ENCODE measurements at places on chromosomes 4 and X.

GRCh38 chr4:88037447-88037846 lies 30.0 kb downstream of the PKD2 start:
- no peak for DNase-seq

- DNase-seq: no peak
These were observed 109.0 kb downstream of the ZNF518B start for GRCh38 chr4:10348241-10348640.

- DNase-seq: no peak
These were observed 59.7 kb downstream of the NBDY start for GRCh38 chrX:56788717-56789122.

- no peak for DNase-seq
These were observed 364.9 kb downstream of the UNC5C start for GRCh38 chr4:95183656-95184408.

DNA sequence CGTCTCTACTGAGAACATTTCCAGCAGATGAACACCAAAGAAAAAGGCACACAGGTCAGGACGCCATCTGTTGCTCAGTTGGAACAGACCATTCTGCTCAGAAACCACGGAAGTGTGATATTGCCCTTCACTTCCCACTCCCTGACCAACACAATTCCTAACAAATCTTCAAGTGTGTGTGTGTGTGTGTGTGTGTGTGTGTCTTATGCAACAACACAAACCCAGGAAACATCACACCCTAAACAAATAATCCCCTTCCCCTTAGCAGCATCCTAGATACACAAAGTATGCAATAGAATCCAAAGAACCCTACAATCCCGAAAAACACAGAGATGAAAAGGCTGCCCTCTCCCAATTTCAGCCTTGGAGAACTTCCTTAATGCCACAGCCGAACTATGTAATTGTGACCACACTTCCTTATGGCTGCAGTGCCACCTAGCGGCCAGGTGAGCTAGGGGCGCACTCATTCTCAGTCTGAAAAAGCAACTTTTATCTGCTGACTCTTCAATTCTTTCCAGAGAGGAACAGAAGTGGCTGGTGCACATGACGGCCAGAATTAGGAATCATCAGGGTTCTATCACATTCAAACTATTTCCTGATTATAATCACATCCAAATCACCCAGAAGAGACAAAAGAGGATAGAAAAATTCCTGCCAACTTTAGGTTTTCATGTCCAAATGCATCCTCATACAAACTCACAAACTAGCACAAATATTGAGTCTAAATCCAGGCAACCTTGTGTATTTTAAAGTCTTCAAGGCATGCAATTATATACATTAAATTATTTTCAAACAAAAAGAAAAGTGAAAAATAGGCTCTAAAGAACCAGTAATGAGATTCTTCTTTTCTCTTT lies 164.9 kb downstream of the DHX15 start:
- DNase-seq: peak; percentile 90

DNA sequence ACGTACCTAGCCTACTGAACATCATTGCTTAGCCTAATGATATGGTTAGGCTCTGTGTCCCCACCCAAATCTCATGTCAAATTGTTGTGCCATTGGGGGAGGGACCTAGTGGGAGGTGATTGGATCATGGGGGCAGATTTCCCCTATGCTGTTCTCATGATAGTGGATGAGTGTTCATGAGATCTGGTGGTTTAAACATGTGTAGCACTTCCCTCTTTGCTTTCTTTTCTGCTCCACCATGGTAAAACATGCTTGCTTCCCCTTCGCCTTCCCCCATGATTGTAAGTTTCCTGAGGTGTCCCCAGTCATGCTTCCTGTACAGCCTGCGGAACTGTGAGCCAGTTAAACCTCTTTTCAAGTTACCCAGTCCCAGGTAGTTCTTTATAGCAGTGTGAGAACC lies 102.6 kb downstream of the RAPGEF2 start:
- no peak for DNase-seq

DNA sequence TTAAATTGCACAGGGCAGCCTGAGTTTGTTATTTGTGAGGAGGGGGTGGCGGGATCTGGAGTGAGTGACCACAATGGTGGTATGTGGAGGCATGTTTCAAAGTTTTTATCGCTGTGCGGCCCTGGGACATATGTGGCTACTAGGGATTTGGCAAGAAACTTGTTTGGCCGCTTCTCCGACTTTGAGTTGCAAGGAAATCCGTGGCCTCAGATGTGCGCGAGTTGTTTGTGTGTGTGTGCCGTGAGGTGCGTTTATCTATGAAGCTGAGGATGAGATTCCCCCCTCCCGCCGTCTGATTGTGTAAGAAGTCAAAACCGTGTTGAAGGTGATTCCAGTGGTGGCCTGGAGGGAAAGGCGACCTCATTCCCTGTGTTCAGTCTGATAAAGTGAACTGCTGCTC lies 1.4 kb downstream of the JADE3 start:
- peak; percentile 13 for DNase-seq

DNA sequence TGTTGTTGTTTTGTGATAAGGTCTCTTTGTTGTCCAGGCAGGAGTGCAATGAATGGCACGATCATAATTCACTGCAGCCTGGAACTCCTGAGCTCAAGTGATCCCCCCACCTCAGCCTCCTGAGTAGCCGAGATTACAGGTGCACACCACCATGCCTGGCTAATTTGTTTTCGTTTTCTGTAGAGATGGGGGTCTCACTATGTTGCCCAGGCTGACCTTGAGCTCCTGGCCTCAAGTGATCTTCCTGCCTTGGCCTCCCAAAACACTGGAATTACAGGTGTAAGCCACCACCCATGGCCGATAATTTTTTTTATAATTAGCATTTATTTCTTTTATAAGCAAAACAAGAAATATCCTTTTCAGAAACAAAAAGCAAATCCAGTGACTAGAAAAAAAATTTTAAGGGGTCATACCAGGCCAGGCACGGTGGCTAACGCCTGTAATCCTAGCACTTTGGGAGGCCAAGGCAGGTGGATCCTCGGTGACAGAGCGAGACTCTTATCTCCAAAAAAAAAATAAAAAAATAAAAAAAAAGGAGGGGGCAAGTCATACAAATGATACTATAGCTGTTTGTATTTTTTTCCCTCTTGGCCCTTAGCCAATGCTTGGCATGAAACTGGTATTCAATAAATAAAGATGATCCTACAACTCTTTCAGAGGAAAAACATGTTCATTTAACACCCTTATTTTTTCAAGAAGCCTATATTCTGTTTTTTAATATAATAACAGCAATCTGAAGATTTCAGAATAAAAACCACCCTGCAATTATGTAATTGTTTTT lies 3.4 kb downstream of the PLAC8 start:
- DNase-seq: no peak
